ENCODE measurements at places on chromosomes 7 and 10.

DNA sequence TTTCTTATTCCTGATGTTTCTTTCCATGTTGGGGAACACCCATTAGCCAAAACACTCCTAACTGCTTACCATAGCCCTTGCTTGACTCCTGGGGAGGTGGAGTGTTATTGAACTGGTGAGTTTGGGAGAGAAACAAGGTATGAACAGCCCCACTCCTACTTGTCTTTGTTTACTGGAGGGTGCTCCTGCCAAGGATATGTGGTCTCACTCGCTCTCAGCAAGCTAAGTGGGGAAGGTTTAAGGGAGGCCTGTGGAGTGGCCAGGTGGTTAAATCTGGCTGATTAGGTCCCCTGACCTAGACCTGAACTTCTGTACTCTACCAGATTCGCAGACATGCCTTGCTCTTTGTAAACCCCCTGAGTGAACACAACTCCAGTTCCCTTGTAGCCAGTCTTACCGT lies 300.1 kb downstream of the PTEN start:
- DNase-seq, result no peak

- no peak for DNase-seq
Observed at GRCh38 chr10:131748191-131748590, 152.6 kb upstream of the PPP2R2D start.

GRCh38 chr7:131302876-131303707 lies 24.6 kb upstream of the MKLN1 start:
- peak; percentile 32 for DNase-seq

DNA sequence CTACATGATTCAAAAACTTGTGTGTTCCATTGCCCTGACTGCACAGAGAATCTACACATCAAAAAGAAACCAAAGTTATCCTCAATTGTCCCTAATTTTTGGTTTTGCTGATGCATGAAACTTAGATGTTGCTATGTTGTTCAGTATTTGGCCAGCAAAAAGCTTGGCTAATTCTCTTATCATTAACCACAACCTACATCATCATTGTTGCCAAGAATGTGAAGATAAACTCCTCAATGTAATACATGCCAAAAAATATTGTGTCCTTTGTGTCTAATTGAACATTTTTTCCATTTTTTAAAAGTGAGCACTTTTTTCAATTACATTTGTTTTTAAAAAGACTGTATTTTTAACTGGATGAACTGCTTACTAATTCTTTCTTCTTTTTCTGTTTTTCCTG lies 268.0 kb upstream of the SEMA3D start:
- DNase-seq, result no peak

- no peak for DNase-seq
Observed at GRCh38 chr7:36472141-36472729, 82.6 kb downstream of the ANLN start.

GRCh38 chr10:131352765-131353290 lies 41.3 kb upstream of the TCERG1L start:
- DNase-seq, result no peak

GRCh38 chr7:51700593-51701215 lies 384.1 kb upstream of the COBL start:
- no peak for DNase-seq

DNA sequence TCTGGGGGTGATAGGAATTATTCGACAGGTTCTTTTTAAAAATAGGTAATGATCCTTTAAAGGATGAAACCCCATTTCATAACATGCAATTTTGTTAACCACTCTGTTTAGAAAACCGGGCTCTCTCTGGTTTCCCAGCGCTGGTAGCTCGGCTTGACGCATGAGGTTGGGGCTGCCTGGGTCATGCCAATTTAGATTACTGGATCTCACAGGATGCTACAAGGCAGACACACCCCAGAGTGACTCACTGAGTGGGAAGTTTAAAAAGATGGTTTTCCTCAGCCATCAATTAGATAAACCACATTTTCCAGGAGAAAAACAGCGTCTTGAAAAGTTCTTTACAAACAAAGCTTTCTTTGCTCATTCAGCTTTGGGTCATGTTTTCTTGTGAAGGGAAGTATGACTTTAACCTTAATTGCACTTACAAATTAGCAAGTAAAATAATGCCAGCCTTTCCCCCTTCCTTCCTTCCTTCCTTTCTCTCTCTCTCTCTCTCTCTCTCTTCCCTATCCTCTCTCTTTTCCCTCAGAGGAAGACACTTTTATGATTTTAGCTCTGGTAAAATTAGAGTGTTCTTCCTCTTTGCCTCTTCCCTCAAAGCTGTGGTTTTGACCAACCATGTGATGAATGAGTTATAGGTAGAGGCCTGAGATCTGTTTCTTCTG lies 99.8 kb downstream of the EPDR1 start:
- no peak for DNase-seq

GRCh38 chr7:130490311-130490791 lies 1.5 kb upstream of the MEST start:
- no peak for DNase-seq

DNA sequence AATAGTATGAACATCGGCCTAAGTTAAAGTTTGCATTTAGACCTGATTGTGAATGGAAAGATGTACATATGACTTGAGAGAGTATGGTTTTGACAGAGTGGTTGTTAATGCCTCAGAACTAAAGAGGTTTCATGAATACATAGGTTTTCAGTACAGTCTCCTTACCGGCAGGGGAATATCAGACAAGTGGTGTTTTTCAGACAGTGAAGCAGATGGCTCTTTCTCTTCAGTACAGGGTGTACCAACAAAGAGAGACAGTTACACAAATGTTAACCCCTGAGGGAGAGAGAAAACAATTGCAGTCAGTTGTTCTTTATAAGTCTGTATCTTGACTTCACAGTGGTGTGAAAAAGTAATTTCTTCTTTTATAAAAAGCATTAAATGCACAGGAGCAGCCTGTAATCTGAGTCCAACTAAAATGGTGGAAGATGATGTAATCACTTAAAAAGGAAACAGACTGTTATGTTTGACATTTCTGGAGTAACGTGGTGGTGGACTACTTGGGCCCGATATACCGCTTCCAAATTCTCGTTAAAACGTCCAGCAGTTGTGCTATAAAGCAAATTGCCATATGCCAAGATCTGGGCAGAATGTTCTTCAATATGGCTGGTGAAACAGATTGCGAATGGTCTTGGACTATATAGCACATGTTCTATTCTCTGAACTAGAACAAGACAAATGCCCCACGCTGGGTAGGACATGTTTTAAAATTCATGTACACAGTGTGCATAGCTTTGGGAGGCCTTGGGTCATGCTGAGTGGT lies 69.2 kb downstream of the SDK1 start:
- no peak for DNase-seq

GRCh38 chr10:43000021-43000411 lies 76.9 kb upstream of the RET start:
- no peak for DNase-seq

DNA sequence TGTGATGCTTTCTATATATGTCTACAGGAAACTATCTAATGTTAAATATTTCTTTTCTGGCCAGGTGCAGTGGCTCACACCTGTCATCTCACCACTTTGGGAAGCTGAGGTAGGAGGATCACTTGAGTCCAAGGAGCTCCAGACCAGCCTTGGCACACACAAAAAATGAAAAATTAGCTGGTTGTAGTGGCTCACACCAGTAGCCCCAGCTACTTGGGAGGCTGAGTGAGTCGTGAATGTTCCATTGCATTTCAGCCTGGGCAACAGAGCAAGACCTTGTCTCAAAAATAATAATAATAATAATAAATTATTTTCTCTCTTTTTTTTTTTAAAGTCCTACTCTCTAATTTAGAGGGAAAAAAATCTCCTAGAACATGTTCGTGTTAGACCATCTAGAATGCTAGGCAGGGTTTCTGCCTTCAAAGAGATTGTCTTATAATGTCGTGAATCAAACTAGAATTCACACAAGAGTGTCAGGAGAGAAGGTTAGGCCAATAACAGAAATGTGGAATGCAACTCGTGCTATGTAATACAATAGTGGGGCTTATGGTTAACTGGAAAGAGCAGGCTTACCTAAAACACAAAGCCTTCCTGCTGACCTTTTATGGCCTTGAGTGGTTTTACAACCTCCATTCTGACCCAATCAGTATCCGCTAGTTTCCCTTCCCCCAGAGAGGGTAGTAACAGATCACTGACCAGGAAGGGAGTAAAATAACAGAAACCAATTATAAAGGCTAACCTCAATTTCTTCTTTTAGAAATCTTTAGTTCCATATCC lies 46.3 kb downstream of the MYOF start:
- DNase-seq, result no peak

GRCh38 chr7:33666531-33666930 lies 238.8 kb upstream of the BMPER start:
- DNase-seq, result no peak

DNA sequence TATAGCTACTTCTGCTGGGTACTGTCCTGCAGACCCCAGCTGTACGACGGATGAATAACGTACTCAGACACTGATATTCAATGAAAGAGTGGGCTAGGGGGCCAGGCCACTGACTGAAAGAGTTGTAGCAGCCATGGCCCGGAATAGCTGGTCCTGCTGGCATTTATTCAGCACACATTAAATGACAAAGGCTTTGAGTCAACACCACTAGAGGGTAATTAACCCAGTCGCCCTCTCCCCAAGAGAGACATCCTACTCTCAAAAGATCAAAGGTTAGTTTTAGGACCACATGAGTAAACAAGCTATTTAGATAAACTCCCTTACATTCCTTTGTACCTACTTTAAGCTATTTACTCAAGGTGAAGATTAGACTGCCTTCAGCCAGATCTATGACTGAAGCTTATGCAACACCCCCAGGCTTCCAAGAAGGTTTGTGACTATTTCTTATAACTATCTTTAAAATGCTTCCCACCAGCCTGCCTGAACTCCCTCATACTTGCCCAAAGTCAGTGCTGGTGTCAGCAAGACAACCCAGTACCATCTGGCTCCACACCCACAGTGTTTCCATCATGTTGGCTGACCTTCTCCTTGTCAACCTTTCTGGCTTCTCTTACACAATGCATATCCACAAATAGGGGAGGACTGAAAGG lies 629.1 kb downstream of the SORCS1 start:
- DNase-seq, result no peak

DNA sequence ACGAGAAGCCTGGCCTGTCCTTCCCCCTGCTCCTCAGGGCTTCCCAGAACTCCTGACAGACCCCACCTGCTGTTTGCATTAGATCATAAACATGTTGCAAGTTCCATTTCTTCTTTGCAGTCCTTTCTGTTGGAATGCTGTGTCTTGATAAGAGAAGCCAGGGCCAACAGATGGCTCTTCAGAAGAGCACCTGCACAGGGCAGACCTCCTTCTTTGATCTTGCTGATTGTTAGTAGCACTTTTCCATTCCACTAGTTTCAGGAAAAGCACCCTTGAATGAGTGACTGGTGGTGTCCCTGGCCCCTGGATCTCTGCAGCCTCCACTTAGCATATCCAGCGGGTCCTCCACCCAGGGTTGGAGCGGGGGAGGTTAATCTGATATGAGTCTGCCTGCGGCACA lies 243.2 kb downstream of the GFRA1 start:
- no peak for DNase-seq

DNA sequence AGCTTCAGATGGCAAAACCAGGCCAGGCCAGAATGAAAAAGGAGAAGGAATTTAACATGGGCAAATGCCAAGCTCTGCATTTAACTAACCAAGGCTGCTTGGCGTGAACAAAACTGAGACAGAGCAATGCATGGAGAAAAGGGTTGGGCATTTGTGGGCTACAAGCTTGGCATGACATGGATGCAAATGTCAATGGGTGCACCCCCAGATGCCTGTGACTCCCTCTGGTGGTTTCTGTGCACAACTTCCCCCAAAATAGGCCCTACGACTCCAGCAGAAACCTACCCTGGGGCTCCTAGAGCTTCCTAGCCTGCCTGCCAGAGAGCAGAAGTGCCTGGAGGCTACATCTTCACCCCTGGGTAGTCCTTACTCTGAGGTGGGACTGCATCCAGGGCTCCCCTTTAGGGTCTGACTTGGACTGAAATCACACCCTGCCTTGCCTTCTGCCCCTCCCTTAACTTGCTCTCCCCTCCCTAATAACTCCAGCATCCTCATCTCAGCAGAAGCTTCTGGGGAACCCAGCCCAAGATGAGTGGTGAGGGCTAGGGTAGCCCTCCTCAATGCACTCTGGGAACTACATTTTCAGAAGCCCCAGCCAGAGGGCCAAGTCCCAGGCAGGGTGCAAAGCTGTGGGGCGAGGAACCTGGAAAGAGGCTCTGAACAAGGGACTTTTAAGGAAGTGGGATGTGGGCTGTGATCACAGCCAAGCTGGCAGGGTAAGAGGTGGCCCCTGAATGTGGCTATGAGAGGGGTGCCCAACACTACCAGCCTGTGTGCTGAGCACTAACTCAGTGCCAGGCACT lies 11.3 kb downstream of the GPRIN2 start:
- peak; percentile 11 for DNase-seq

DNA sequence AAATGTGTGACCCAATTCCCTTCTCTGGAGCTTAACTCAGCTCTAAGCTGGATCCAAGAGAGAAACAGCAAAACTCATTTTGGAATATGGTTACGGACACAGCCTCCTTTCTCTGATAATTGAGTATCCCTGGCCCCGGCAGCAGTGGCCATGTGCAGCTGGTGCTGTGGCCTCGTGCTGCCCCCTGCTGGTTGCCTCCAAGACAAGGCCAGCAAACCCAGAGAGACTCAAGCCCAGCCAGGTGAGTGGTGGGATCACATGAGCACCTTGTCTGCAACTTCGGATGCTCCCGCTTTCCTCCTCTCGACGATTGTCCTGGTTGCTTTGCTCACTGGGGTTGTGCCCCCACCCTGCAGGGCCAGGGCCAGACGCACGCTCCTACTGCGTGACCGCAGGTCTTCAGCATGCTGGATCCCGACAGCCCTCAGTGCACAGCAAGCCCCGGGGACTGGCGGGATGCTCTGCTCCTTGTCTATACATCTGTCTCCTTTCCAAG lies 19.4 kb downstream of the SFTPD start:
- peak; percentile 72 for DNase-seq

DNA sequence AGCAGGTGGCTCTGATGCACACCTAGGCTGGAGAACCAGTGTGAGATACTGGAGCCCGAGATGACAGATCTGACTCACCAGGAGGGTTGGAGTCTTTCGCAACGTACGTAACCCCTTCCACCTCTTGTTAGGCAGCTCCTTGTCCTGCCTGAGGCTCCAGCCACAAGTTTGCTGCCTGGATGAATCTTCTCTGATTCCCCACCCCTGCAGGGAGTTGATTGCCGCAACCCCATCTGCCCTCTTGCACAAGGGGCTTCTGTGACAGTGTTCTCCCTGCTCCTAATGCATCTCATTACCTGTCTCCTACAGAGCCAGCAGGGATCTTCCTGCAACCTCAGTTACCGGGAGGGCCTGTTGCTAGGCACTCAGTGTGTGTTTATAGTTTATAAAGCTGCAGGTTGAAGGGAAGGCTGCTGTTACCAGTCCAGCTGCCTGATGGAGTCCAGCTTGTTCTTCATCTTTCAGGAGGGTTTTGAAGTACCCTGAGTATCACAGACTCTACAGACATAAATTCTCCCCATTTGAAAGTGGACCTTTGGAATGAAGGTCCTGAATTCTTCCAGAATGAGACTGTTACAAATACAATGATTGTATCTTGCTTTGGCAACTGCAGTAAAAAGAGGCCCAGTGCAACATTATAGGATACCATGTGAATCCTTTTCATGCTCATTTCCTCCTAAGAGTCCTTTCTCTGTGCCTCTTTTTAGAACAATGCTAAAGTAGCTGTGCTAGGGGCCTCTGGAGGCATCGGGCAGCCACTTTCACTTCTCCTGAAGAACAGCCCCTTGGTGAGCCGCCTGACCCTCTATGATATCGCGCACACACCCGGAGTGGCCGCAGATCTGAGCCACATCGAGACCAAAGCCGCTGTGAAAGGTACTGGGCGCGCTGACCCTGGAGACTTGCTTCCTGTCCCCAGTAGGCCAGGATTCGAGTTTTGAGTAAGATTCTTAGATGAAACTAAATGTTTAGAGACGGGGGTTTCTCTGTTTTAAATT lies 6.5 kb downstream of the MDH2 start:
- DNase-seq, result no peak

All from activated CD8-positive, alpha-beta memory T cell treated with anti-CD3 and anti-CD28 coated beads, Interleukin-2, amount 50 U/mL, for 4 hours (primary cell).